Subcutaneous adipose tissue (tissue), 4 donors: ENCODE measurements at places on chromosomes 1 and 21. TPM values are rescaled to one million over a fixed set of nuclear protein-coding genes. Genes with fewer than 3 reads are reported as not detected.

STPG1 gene
- total RNA-seq = 2.7 TPM

KCNA3 gene
- 2.2 TPM for total RNA-seq

ADAMTS4 gene
- total RNA-seq = 16.8 TPM

RIIAD1 gene
- not detected for total RNA-seq

RGS7 gene
- not detected for total RNA-seq

ADAMTS5 gene
- total RNA-seq = 155 TPM

PTCH2 gene
- 0.66 TPM for total RNA-seq

IQCC gene
- not detected for total RNA-seq

KHDC4 gene
- 34.9 TPM for total RNA-seq

NUDT4B gene
- total RNA-seq = 35.4 TPM

KRTAP13-2 gene
- not detected for total RNA-seq

DCDC2B gene
- not detected for total RNA-seq
